Activated CD4-positive, alpha-beta memory T cell treated with anti-CD3 and anti-CD28 coated beads for 36 hours (primary cell): ENCODE measurements at places on chromosomes 1 and 21. TPM values are rescaled to one million over a fixed set of nuclear protein-coding genes. Genes with fewer than 3 reads are reported as not detected.

The RNU1-2 gene
- total RNA-seq, result 1,409 TPM

The NPHS2 gene
- not detected for total RNA-seq

The C8A gene
- total RNA-seq, result not detected

- peaks cover 5% of the 10 kb centered on the region for H3K4me1 ChIP-seq
- H3K27ac ChIP-seq, result no peak overlapping the region
- H3K4me3 ChIP-seq, result no peak overlapping the region
- H3K27me3 ChIP-seq, result peaks cover 17% of the 10 kb centered on the region
- DNase-seq, result no peak
These were observed 66.6 kb downstream of the UBIAD1 start for GRCh38 chr1:11339346-11340232.

- no peak for DNase-seq
- peaks cover 9% of the 10 kb centered on the region for H3K4me1 ChIP-seq
- H3K27me3 ChIP-seq, result peaks cover 2% of the 10 kb centered on the region
These were observed 5.1 kb upstream of the DESI2 start for GRCh38 chr1:244647819-244648218.
